ENCODE measurements at places on chromosomes 1 and 21. TPM values are rescaled to one million over a fixed set of nuclear protein-coding genes. Genes with fewer than 3 reads are reported as not detected.

GRCh38 chr21:42679319-42680057, 26.1 kb downstream of the PDE9A start:
- DNase-seq = no peak

DNA sequence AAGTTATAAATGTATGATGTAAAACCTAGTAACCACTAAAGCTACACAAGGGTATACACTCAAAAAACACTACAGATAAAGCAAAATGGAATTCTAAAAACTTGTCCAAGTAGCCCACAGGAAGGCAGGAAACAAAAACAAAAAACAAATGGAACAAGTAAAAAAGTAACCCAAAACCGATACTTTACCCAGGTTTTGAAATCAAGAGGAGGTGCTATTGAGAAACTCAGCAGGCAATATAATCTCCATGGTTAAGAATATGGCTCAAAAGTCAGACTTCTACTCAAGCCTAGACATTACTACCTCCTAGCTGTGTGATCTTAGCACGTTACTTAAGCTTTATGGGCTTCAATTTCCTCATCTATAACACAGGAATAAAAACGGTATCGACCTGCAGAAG, 13.3 kb downstream of the RBBP5 start:
- DNase-seq = no peak

DNA sequence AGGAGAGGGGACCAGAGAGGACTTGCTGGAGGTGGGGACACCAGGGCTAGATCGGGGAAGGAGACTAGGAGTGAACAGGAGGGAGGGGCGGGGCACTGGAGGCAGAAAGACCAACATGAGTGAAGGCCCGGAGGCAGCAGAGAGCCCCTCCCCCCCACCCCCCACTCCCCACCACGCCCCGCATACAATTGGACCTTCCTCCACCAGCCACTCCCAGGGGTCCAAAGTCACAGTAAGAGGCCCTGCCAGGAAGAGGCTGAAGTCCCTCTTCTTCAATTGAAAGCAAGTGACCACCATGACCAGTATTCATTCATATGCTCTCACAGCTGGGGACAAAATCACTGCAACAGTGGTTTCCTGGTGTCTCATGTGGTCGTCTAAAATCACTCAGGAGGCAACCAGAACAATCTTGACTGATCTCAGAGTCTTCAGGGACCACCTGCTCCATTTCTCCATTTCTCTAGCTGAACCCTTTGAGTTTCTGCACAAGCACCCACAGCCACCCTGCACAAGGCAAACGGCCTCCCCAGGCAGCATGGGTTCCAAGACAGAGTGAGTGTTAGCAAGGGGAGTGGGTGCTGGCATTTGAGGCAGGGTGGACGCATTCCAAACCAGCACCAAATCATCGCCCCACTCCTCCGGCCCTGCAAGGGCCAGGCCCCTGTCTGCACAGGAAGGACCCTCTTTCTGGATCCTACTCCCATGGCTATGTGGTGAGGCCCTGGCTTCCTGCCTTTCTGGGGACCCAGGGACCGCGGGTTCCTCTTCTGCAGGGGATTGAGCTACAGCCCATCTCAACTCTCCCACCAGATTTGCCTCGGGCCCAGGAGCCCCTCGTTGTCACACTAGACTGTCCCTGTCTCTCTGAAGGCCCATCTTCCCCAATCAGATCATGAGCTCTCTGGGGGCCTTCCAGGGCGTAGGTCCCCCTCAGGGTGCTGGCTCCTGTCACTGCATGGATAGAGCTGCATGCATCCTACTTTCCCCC, 17.0 kb downstream of the LAPTM5 start:
- no peak for DNase-seq

- no peak for DNase-seq
These were observed 6.2 kb downstream of the SH2D5 start for GRCh38 chr1:20726118-20726911.

DNA sequence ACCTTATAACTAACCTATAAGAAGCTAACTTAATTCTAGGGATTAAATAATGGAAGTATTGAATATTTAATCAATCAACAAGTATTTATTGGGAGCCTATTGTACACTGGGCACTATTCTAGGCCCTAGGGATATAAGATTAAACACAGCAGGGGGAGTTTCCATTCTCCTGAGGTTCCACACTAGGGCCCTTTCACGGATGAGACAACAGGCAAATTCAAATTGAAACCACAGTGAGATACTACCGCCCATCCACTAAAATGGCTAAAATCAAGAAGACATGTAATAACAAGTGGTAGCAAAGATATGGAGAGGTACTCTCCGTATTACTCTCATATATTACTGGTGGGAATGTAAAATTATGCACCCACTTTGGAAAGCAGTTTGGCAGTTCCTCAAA, 674.4 kb downstream of the KIF26B start:
- DNase-seq = no peak

Gene SV2A
- total RNA-seq = 9.1 TPM

Gene FGR
- 0.51 TPM for total RNA-seq

Gene CYP4A11
- total RNA-seq = not detected

Gene S100A8
- total RNA-seq = not detected
